CD4-positive, alpha-beta T cell (primary cell): ENCODE measurements at places on chromosomes 12 and 14.
A peak's percentile ranks its signal among the peaks of the same experiment; 100 is the strongest.

GRCh38 chr14:106051796-106052195, 525.4 kb downstream of the TMEM121 start:
- DNase-seq = no peak

DNA sequence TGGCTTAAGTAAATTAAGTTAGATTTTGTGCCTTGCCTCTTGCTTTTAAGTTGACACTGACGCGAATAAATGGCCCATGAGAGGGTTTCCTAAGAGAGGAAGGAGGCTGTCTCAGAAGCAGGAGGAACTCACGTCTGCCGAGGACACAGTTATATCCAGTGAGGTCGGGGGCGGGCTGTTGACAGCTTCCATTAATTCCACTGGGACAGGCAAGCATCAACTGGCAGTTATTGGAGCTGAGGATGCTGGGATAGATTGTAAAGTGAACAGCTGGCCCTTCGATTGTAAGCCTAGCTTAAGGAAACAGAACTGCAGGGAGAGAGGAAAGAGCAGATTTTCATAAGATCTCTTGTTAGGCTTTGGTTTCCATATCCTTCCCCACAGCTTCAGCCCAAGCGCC, 399.2 kb downstream of the IPO8 start:
- DNase-seq = no peak

GRCh38 chr14:99350751-99351150, 78.8 kb upstream of the BCL11B start:
- no peak for DNase-seq

DNA sequence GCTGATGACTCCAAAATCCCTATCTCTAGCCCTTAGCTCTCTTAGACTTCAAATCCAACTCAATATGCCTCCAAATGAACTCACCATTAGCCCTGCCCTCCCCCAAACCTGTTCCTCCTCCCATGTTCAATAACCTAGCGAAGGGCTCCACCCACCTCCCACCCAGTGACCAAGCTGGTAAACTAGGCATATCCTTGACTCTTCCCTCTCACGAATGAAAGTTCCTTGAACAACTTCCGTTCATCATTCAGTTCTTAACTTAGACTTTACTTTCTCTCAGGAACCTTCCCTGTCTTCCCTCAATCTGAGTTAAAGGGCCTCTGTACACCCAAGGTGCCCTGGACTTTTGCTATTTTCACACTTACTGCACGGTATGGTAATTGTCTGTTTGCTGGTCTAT, 1.9 kb upstream of the KLHDC1 start:
- DNase-seq = no peak

GRCh38 chr12:32754111-32754510, 1.6 kb downstream of the YARS2 start:
- no peak for DNase-seq

- no peak for DNase-seq
Measured at GRCh38 chr14:91350483-91350812, 67.2 kb downstream of the CCDC88C start.

DNA sequence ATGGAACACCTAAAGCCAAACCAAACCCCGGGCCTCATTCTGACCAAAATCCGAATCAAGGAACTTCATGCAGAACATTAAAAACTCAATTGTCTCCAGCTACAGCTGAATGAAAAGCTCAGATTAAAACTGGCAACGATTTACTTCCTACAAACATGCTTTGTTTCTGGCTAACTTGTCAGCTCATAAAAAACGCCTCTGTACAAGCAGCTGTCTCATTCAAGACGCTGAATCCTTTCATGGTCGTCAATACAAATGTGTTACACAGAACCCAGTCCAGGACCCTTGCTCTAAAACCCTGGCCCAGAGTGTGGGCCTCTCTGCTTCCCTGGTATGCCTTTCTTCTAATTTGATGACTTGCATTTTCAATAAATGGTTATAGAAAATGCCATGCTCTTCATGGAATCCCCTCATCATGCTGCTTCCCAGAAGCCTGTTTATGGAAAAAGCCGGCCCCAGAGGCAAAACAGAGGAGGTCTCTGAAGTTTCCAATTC, 183.1 kb downstream of the PHLDA1 start:
- no peak for DNase-seq

DNA sequence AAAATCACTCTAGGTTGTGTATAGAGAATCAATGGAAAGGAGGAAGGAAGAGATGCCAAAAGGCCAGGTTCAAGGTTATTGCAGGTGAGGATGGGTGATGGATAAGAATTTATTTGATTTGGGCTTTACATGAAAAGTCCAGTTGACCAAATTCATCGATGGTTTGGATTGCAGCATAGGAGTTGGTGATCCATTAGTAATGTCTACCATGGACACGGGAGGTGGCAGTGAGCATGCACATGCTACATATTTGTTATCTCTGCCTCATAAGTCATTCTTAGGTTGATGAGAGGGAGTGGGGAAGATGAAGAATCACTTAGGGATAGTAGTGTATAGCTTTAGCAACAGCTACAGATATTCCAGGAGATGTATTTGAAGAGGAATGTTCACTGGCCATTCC, 211.4 kb downstream of the PHETA1 start:
- DNase-seq = no peak

DNA sequence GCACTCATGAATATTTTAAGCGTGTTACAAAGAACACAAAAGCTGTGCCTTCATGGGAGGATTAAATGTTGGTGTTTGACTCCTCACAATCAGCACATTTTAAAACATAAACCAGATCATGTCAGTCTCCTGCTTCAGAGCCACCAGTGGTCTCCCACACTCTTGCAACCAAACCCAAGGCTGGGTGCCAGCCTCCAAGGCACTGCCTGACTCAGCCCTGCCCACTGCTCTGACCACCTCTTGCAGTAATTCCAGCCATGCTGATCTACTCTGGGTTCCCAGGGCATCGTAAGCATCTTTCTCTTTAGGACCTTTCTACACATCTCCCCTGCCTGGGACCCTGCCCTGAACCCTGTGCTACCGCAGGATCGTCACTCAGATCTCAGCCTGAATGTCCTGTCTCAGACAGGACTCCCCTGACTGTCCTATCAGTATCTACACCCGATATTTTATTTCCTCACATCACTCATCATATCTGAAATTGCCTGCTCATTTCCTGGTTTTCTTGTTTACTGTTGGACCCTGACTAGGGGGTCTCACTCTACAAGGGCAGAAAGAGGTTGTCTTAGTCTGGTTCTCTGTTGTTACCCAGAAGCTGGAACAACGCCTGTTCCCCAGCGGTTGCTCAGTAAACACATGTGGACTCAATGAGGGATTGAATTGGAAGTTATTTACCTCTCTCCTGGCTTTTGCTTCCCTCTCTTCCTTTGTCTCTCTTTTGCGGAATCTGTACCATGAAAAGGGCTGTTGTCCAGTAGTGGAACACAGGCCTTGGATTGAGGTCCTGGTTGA, 449.8 kb downstream of the RAD51B start:
- DNase-seq = no peak

DNA sequence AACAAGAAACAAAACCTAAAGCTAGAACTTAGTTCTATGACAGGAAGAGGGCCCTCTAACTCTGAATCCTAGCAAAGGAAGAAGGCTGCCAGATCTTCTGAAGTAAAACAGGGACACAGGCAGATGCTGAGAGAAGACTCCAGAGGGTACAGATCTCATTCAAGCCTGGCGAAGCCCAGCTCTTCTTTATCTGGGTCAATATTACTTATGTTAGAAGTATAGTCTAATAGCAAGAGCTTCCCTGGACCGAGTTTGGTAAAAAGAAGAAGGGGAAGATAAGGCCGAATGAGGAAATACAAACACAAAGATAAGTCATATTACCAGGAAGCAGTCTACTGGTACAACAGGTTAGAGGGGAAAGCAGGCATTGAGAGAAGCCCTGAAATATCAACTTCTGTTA, 79.9 kb upstream of the CCDC91 start:
- DNase-seq = no peak

GRCh38 chr12:94282675-94283074, 134.3 kb downstream of the PLXNC1 start:
- peak; percentile 47 for DNase-seq

GRCh38 chr12:53805791-53806190, 54.0 kb upstream of the CISTR start:
- no peak for DNase-seq

- DNase-seq = no peak
Measured at GRCh38 chr14:79680087-79680486, 531.2 kb downstream of the DIO2 start.

DNA sequence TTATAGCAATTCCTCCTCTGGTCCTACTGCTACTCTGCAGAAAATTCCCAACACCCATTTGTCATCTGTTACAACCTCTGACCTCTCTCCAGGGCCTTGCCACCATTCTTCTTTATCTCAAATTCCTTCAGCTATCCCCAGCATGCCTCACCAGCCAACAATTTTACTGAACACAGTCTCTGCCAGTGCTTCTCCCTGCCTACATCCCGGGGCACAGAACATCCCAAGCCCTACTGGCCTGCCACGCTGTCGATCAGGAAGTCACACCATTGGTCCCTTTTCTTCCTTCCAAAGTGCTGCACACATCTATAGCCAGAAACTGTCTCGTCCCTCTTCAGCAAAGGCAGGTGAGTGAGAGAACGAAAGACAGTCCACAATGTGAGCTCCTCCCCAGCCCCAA, 122.1 kb downstream of the TTLL5 start:
- DNase-seq = no peak

DNA sequence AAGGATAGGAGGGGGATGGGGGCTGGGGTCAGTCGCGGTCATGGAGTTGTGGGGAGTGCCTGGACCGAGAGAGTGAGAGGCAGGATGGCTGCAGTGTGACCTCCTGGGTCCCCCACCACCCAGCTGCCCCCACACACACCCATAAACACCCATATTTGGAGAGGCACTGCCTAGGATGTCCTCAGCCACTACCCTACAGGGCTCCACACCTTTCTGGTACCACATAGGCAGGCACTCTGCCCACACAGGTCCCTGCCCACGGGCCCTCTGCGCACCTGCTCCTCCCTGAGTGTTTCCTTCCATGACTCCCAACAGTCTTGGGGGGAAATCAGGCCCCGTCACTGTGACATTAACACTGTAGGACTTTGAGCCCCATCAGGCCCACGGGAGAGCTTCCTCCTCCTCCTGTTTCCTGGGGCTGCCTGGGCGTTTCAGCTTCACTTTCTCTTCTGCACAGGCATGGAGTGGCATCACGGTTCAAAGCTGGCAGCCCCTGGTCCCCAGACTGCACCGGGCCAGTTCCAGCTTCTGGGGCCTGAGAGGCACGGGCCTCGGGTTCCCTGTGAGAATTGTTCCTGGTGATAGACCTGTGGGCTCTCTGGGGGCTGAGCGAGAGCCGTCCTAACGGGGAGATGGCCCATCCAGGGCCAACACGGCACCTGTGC, 207.0 kb upstream of the C14orf180 start:
- DNase-seq = no peak

DNA sequence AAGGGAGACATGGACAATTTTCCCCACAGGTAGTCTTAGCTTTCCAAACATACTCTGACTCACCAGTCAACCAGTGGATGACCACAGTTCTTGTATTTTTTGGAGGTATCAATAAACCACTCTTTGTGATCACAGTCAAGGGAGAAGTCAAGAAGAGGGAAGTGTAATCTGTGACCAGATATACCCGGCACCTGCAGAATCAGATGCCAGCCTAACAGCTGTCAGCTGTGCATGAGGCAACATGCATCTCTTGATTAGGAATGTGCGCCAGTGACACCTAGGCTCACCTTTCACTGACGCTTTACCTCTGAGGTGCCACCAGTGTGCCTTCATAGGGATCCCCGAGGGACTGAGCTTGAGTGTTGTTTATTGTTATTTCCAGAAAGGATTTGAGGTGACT, 20.0 kb downstream of the PROX2 start:
- DNase-seq = no peak

DNA sequence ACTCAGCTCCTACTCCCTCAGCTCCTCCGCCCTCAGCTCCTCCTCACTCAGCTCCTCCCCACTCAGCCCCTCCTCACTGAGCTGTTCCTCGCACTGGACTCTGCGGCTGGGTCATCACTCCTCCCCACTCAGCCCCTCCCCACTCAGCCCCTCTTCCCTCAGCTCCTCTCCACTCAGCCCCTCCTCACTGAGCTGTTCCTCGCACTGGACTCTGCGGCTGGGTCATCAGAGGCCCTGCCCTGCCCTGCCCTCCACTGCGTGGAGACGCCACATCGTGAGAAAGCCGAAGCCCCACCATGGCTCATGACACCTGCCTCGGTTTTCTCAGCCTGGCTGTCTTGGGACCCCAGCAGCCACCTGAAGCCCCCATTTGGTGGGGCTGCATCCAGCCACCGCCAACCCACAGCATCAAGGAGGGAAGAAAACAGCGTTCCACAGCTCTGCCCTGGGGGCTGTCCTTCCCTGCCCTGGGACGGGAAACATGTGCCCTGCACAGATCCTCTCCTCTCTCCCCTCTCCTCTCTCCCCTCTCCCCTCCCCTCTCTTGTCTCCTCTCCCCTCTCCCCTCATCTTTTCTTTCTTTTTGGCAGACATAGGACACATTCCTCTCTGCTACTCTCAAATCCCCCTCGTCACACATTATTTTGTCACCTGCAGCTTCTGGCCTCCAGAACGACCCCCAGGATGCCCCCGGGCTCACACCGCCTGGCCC, 17.7 kb downstream of the NOC4L start:
- no peak for DNase-seq

DNA sequence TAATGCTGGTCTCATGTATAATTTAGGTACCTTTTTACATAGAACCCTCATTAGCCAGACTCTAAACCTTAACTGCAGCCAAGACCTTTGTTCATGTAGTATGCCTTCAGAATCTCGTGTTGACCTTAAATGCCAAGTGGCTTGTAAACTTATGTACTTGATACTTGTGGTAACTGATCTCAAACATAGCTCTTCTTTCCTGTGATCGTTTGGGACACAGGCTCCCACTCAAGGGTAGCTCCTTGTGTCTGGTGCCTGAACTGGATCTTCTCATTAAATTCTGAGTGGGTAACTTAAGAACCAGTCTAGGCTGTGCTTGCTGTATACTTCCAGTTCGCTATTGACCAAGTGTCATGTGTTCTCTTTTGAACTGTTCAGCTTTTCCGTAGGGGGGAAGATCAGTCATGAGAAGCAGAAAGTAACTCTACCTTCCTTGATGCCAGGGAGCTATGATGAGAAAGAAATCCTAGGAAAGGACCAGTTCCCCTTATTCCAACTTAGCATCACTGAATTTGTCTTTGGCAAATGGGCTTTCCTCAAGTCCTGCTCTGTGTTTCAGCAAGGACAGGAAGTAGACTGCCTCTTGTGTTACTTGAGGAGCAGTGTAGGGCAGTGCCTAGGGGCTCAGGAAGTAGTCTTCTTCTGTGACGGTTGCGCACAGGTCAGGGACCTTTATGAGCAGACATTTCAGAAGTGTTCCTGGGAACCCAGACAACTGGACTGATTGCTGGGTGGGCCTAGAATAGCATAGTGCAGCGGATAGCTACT, 2.5 kb downstream of the LGALS3 start:
- no peak for DNase-seq

DNA sequence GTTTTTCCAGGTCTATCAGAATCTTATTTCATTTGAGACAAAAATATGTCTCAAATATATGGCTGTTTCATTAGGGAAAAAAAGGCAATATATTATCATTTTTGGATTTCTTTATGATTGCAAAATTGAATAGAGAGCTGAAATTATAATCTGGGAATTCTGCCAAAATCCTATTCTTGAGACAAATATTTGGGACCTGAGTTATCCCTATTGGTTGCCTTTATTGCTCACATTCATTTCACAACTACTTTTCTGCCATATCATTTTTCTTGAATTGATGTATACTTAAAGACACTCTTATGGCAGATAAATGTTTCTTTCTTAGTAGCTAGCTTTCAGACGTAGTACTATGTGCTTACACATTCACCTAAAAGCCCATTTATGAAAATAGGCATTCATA, 241.6 kb upstream of the NOVA1 start:
- DNase-seq = no peak
